ENCODE measurements at places on chromosomes 12 and 14.

DNA sequence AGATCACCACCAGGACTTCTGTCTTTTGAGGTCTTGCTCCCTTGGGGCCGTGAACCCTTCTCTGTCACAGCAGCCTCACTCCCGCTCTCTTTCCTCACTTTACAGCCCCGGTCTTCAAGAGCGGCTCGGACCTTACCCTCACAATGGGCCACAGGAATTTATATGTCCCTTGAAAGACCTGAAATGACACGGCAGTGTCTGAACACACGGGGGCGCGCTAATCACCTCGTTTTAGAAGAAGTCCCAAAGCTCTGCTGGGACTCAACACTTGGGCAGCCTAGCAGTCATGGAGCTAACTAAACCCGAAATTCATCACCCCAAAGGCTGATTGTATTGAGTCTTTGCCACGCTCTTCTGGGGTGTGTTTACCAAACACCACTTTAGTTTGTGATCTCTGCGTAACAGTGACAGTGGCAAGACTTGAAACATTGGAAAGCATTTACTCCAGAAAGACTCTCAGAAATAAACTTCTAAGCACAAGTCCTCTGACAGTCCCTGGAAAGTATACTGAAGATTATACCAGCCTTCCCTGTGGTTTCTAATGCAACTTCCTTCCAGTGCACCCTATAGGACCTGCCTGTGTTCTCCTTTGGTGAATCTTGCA, 29.0 kb downstream of the SERPINA11 start:
- DNase-seq, result peak; percentile 41

DNA sequence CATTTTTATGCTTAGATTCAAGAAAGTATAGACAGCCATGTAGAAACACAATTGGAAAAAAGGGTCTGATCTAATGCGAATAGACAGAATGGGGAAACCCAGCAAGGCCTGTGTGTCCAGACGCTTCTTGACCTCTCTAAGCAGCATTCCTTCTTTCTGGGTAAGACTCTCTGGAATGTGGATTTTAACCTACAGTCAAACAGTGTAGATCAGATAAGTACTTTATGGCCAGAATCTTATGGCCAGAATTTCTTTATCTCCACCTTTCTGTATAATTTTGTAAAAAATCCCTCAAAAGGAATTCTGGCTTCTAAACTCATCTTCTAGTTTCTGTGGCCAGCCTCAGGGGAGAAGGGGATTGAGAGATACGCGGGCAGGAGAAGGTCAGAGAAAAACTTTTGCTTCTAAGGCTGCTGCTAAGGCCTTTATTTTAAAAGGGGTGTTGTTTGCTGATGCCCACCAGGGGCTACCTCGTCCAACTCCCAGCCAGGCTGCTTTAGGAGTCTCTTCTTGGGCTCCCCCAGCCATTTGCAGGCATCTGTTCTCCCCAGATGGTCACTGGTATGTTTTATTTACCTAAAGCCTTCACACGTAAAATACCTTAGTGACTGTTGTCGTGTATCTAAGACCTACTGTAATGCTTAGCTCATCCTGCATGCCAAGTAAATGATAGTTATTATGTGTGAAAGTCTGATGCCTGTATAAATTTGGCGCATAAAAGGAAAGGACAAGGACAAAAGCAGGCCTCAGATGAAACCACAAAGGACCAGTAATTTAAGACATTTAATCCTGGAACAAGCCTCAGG, 68.4 kb downstream of the ANO6 start:
- DNase-seq, result peak; percentile 48

DNA sequence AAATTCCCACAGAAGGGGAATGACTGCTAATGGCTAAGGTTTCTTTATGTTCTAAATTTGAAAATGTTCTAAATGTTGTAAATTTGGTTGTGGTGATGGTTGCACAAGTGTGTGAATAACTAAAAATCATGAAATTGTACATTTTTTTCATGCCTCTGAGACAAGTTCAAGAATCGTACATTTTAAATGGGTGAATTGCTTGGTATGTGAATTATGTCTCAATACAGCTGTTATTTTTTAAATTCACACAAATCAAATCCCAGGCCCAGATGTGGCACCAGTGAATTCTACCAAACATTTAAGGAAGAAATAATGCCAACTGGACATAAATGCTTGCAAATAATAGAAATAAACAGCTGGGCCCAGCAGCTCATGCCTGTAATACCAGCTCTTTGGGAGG, 28.6 kb upstream of the RND1 start:
- no peak for DNase-seq

DNA sequence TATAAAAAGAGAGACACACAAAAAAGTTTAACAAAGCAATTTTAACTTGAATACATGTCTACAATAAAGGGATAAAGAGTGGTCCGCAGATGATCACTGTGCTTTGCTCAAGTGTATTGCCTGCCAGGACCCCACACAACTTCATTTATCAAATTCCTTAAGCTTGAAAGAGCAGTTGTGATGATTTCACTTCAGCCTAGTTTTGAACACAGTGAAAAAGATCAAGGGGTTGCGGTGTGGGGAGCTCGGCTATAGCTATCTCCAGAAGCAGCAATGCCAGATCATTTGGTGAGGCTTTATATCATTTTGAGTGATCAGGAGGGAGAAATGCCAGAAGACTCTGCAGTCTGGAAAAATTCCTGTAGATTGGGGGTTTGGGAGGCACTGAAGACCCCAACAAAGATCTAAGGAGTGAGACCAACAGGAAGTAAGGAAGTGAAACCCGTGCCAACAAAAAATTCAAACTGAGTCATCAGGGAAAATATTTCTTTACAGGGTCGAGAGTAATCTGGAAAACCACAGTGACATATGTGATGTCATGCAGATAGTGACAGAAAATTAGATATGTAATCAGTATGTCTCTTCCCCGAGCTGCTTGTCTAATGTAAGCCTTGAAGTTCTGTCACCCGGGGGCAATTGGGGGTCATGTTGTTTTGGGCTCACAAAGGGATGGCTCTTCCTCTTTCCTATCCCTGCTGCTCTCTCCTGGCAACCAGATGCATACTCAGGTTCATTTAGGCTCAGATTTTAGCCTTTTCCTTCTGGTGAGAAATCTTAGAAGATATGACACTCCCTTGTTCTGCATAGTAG, 221.8 kb downstream of the MSRB3 start:
- peak; percentile 42 for DNase-seq

DNA sequence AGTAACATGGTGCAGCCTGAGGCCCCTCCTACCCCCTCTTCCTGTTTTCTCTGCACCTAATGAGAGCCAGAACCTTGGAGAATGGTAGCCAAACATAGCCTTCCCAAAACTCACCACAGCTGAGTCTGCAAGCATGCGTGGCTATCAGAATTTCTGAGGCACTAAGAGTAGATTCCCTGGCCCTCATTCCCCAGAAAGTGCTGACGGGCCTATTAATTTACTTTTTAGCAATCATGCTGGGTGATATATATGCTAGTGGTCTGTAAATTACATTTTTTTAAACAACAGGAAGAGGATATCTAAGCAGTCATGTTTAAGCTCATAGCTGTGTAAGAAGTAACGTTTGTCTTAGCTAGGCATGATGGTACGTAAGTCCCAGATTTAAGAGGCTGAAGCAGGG, 30.4 kb downstream of the KANSL2 start:
- DNase-seq, result no peak

- DNase-seq, result peak; percentile 75
These were observed 55.7 kb downstream of the METTL25 start for GRCh38 chr12:82414044-82414443.

GRCh38 chr12:51669271-51669670, 78.2 kb downstream of the SCN8A start:
- no peak for DNase-seq

- DNase-seq, result no peak
These were observed 16.8 kb downstream of the NIN start for GRCh38 chr14:50814161-50814560.

DNA sequence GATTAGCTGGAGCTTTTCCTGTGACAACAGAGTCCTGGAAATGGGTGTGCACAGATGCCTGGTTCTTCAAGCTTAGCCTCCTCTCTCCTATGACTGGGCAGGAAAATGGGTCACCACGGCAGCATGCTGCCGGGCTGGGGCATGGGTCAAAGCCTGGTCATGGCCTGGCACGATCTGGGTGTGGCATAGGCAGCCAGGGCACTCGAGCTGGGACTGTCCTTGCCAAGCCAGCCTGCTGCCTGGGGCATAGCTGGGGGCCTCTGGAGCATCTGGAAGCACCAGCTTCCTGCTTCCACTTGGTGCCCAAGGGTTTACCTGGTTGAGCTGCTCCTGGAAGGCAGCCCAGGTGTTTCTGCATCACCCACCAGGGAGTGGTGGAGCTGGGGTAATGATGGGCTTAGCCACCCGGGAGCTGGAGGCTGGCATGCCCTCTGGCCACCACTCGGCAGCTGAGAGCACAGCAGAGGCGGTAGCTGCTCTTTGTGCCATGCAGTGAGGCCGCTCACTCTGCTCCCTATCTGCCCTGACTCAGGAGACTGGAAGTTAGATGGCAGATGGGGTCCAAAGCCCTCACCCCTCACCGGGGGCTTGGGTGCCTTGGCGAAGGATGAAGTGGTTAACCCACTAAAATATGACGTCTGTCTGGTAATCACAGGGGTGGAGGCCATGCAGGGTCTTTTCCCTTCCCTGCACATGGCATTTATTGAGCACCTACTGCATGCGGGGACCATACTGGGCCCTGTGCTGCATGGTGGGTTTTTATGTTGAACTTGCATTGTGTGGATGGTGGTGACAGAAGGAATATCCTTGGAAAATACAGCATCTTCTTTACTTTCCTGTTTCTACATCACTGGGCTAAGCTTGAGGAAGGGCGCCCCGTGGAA, 1.7 kb downstream of the OTUB2 start:
- DNase-seq, result no peak

DNA sequence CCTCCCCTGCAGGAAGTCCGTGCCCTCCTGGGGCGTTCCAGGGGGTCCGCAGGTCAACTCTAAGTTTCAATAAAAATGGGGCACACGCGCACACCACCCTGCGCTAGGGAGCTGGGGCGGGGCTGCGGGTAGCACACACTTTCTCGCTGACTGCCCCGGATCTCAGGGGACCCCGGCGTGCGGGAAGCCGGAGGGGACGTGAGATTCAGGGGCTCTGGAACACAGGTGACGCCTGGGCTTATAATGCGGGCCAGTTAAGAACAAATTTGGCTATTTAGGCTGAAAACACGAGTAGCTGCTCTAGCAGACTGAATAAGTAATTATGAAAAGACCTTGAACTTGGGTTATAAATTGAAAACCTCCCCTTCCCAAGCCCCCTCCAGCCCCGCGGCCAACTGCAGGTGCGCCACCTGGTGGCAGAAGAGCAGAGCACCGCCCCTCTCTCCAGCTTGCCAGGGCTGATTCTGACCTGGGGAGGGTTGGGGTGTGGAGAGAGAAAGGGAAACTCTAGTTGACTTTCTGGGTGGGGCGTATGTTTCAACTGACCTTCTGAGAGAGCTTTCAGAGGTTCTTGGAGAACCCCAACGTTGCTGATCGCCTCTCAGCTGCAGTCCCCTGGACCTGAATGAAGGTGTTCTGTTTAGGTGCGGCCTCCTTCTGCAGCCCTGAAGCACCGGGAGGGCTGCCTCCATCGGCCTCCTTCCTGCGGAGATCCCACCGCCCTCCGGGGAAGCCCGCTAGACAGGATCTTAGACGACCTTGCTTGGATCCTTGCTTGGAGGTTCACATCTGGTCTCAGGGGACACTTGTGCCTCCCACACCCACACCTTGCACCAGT, 118.4 kb upstream of the EVL start:
- peak; percentile 26 for DNase-seq

DNA sequence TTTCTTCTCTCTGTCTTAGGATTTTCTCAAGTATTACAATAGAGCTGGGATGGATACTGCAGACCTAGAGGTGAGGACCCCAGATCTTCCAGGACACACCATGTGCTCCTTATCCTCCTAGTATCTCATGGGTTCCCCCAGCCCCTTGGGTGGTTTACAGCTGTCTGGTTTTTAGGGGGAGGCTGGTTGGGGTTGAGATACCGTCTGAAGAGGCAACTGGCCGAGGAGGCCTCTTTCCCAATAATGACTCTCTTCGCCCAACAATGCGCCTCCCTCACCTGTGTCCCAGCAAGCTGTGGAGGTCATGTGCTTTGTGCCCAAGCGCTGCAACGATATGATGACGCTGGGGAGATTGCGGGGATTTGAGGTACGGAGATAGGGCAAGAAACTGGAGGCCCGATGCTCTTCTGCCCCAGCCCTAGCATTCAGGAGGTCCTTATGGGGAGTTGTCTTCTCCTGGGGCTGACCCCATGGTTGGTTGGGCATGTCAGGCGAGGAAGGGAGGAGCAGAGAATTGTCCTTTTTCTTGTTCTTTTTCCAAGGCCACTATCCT, 3.8 kb downstream of the ARHGEF25 start:
- no peak for DNase-seq

- DNase-seq, result no peak
These were observed 151.9 kb upstream of the NRXN3 start for GRCh38 chr14:78018283-78018682.

GRCh38 chr12:70074510-70074909, 168.7 kb upstream of the CNOT2 start:
- no peak for DNase-seq

DNA sequence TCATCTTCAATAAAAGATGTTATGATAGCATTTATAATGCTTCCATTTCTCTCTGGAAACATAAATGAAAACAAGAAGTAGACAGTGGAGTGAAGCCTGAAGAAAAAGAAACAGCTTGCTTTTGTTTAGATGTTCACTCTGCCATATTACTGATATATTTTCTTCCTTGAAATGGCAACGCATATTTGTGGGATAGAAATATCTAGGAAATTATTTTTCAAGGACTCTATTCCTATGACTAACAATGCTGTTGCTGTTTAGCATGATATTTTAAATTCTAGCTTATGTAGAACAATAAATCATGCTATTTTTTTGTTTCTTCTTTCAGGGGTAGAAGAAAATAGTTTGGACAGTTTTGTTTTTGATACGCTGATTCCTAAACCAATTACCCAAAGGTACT, 359.0 kb downstream of the NAV3 start:
- DNase-seq, result no peak

- DNase-seq, result no peak
These were observed 18.9 kb upstream of the CD27 start for GRCh38 chr12:6425590-6426531.

GRCh38 chr14:69574263-69574953, at the start of gene CCDC177:
CCDC177 (minus strand) TSS chr14:69574871; CDS start chr14:69573622, 1,249 bp downstream.
- peak; percentile 51 for DNase-seq

DNA sequence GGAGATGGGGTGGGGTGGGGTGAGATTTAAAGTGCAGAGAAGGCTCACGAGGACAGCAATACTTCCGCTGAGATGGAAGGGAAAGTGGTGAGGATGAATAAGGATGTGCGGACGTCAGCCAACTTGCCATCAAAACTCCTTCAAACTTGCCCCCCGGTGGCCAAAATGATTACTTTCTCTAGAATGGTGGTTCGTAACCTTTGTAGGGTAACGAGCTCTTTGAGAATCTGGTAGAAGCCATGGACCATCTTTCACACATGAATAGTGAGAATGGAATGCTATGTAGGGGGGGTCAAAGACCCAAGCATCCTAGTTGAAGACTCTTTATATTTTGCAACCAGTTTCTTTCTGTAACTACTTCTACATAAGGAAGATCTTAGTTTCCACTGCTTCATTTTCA, 245.9 kb upstream of the DDHD1 start:
- DNase-seq, result peak; percentile 23
